ENCODE measurements at places on chromosomes 12 and 14. TPM values are rescaled to one million over a fixed set of nuclear protein-coding genes. Genes with fewer than 3 reads are reported as not detected.

- DNase-seq: no peak
Observed at GRCh38 chr14:65703996-65704395, 291.5 kb downstream of the FUT8 start.

The RXYLT1 gene
- polyA plus RNA-seq: 8.1 TPM

GRCh38 chr12:104823985-104824461, 134.1 kb downstream of the SLC41A2 start:
- no peak for DNase-seq

- DNase-seq: no peak
Observed at GRCh38 chr12:66623455-66623854, 55.4 kb downstream of the GRIP1 start.

Data from pancreas (tissue), 10 donors.